ENCODE measurements at places on chromosomes 6 and 20.

GRCh38 chr20:60144974-60145527, 186.8 kb downstream of the CDH26 start:
- DNase-seq, result no peak

DNA sequence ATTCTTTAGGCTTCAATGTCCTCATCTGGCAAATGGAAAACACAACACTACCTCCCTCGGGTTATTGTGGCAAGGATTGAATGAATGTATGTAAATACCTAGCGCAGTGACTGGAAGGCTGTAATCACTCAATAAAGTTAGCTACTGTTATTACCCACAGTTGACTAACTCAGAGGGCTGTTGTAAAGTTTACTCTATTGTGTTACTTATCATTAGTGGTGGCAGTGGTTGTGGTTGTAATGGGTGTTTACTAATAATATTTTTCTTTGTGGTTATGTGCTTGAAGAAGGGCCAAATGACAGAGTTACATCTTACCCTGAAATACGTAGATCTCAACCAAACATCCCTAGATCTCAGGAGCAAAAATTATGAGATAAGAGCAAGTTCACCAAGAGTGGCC, 42.0 kb upstream of the PXDC1 start:
- no peak for DNase-seq

DNA sequence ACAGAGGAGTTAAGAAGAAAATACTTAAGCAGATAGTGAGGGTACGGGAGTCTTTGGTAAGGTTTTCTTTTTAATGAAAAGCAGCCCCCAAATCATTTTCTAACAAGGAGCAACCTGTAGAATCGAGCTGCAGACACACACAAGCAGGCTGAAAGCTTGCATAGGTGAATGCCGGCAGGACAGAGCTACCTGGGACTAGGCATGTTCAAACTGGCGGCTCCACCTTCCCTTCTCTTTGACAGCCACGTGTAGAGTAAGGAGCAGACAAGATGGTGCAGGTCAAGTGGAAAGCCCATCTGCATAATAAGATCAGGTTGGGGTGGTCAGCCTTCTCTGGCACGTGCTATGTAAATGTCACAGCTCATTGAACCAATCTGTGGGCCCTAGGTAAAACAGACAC, 1292.4 kb downstream of the EPHA7 start:
- no peak for DNase-seq

DNA sequence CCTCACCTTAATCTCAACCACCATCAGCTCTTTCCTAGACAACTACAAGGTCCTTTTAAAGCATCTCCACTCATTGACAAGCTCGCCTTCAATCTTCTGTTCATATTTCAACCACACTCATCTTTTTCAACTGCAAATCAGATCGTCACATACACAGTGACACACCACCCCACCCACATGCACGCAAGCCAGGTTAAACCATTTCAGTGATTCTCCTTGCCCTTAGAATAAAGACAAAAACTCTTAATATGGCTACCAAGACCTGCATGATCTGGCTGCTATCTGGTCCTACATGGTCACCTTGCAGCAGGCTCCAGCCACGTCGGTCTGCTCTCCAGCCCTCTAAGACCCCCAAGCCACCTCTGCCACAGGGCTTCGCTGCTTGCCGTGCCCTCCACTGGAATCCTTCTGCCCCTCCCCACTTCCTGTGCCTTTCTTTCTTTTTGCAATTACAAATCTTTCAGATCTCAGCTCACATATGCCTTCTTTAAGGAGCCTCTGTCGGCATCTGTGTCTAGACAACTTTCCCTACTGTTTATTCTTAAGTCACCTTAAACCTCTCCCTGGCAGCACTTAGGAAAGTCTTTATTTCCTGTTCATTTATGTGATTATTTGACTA, 507.3 kb upstream of the ARID1B start:
- no peak for DNase-seq

- no peak for DNase-seq
Measured at GRCh38 chr6:5302995-5303622, 41.8 kb downstream of the FARS2 start.

DNA sequence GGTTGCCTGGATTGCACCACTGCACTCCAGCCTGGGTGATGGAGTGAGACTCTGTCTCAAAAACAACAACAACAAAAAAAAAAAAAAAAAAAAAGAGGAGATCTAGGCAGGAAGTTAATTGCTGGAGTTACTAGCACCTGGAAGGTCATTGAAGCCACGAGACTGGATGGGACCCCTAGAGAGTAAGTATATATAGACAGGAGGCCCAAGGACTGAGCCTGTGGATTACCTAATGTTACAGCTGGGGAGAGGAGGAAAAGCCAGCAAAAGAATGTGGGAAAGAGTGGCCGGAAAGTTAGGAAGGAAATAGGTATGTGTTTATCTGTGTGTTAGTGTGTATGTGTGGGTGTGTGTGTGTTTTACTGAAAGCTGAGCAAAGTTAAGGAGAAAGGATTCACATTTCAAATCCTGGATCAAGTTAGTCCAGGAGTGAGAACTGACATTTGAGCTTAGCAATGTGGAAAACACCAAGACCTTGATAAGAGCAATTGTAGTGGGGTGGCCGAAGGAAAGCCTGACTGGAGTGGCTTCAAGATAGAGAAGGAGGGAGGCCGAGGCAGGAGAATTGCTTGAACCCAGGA, 38.4 kb downstream of the ANKRD6 start:
- DNase-seq, result no peak

- DNase-seq, result no peak
Measured at GRCh38 chr6:72328775-72329174, 293.1 kb upstream of the KCNQ5 start.

DNA sequence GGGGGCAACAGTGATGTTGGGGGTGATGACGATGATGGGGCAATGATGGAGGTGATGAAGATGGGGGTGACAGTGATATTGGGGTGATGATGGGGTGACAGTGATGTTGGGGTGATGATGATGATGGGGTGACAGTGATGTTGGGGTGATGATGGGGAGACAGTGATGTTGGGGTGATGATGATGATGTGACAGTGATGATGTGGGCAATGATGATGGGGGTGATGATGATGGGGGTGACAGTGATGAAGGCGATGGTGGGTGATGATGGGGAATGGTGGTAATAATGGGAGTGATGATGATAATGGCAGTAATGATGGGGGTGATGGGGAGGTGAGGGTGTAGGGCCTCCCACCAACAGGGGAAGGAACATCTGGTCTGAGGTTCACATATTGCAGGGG, 150.6 kb downstream of the ERMARD start:
- no peak for DNase-seq

DNA sequence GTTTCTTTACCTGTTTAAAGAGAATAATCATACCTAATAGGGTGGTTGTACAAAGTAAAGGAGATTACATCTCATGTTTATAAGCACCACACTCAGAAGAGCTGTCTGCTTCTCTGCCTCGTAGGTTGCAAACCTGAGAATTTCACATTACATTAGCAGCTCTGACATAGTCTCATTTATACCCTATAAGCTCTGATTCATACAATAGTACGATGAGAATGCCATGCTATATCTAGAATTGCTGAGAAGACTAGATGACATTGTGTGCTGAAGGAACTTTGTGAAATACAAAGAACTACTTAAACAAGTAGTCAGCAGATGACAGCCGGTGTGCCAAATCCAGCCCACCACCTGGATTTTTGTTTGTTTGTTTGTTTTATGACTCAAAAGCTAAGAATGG, 121.2 kb downstream of the ADAT2 start:
- no peak for DNase-seq

GRCh38 chr6:160069050-160069454, 52.6 kb upstream of the SLC22A1 start:
- DNase-seq, result no peak

DNA sequence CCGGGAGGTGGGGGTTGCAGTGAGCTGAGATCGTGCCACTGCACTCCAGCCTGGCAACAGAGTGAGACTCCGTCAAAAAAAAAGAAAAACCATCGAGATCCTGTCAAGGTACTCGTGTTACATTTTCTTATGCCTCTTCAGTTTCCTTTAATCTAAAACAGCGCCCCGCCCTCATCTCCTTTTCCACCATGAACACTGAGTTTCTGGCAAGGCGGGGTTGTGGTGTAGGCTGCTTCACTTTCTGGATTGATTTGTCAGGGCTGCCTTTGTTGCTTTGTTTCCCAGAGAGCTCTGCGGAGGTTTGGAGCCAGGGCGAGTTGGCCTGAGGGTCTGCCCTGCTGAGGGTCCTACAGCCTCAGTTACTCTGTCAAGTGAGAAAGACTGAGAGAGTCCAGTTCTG, 8.9 kb downstream of the ITPR3 start:
- no peak for DNase-seq

DNA sequence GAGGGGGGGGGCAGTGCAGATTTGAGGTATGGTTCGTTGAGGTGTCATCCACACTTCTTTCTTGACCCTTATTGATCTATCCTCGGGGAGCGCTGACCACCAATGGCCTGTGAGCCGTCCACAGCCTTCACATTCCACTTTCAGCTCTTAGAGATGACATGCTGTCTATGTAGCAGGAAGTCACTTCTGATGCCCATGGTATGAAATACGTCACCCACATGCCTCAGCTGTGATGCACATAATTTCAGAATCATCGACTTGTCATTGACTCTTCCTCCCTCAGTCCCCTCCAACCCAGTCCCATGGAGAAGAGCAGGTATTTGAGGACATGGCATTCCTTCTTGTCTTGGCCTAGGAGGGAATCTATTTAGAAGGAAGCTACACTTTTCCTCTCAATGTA, 4.7 kb upstream of the ADGRF5 start:
- no peak for DNase-seq

DNA sequence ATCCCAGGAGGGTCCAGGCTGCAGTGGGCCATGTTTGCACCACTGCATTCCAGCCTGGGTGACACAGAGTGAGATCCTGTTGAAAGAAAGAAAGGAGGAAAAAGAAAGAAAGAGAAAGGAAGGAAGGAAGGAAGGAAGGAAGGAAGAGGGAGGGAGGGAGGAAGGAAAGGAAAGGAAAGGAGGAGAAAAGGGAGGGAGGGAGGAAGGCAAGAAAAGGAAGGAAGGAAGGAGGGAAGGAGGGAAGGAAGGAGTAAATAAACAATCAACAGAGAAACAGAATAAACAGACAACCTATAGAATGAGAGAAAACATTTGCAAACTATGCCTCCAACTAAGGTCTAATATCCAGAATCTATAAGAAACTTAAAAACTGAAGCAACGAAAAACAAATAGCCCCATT, 11.6 kb upstream of the PHACTR1 start:
- no peak for DNase-seq

DNA sequence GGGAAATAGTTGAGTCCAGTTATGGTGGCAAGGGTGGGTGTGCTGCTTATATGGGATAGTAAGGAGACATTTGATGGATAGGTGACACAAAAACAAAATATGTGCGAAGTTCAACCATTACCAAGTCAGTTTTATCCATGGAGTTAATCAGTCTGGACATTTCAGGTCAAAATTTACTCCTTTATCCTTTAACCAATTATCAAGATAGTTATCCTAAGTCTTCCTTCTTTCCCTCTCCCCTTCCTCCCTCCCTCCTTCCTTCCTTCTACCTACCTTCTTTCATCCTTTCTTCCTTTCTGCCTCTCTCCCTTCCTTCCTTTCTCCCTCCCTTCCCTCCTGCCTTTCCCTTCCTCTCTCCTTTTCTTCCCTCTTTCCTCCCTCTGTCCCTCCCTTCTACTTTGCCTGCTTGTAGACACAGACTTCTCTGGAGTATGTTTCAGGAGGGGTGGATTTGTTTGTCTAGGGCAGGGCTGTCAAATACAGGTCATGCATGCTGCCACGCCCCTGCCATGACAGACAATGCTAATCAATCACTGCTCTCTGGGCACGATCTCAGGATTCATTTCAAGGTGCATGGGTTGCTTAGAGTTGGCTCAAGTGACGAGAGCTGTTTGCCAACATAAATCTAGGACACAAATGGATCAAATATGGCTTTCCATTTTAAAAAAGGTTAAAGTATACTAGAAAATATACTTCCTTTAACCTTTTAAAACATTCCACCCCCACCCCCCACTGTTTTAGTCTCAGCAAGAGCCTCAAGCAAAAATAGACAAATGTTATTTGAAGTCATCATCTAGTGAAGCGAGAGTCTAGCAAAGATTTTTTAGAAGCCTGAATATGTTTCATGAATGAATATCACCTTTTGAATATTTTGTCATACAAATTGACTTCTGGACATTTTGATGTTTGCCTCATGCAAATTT, 281.6 kb upstream of the CITED2 start:
- DNase-seq, result no peak

DNA sequence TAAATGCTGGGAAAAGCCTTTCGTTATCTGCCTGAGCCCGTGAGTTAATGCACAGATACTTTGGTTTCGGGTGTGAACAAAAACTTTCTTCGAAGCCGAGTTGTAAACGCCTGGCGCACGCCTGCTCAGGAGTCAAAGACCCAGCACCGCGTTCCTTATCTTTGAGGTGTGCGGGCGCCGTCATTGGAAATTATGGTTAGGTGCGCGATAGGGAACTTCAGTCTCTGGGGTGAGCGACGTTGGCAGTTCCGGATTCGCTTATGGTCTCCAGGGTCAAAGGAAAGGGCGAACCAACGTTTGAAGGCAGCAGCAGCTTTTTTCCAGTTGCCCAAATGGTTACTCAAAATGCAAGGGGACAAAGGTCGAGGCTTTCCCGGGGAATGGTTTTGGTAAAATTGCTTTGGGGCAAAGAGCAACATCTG, 853 bp downstream of the SLC22A3 start:
- no peak for DNase-seq

GRCh38 chr6:34909320-34909883, 20.3 kb downstream of the ANKS1A start:
- DNase-seq, result no peak

DNA sequence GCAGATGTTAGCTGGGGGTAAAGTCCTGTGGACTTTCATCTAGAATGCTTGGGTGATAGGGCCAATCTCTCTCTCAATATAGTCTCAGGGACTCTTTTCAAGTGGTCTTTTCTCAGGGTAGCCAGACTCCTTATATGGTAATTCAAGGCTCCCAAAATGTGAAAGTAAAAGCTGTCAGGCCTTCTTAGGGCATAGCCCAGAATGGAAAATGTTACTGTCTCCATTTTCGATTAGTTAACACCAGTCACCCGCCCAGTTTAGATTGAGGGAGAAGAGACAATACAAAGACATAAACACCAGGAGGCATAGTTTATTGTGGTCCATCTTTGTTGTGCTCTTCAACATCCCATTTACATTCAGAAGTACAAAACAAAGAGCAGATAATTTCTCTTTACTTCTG, 295.8 kb downstream of the EPHA7 start:
- no peak for DNase-seq

DNA sequence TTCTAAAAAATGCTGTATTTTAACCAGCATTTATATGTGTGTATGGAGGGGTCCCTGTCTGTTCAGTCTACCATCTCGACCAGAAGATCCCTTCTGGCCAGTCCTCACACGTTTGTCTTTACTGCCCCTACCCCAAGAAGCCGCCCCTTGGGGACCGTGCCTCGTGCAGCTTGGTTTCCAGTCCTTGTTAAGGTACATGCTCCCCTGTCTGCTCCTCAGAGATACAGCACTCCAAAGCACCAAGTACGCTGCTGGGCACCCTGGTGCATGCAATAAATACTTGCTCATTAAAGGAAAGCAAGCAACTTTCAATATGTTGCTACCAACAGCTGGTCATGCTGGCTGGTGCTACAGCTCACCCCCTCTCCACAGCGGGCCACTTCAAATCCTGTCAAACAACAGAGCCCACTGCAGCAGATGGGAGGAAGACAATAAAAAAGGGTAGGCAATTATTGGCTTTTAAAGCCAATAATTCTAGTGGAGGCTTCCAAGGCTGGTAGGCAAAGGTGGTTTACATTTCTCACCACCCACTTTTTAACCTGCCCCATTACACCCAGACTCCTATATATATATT, 61.6 kb downstream of the PSMG4 start:
- DNase-seq, result no peak

- DNase-seq, result no peak
Measured at GRCh38 chr6:106370639-106371038, 10.1 kb downstream of the CRYBG1 start.

GRCh38 chr20:63371291-63371865, 10.2 kb upstream of the CHRNA4 start:
- no peak for DNase-seq

- no peak for DNase-seq
Measured at GRCh38 chr6:82040405-82041221, 206.9 kb downstream of the IBTK start.
